T47D (cell line): ENCODE measurements at places on chromosomes 6 and 20.

DNA sequence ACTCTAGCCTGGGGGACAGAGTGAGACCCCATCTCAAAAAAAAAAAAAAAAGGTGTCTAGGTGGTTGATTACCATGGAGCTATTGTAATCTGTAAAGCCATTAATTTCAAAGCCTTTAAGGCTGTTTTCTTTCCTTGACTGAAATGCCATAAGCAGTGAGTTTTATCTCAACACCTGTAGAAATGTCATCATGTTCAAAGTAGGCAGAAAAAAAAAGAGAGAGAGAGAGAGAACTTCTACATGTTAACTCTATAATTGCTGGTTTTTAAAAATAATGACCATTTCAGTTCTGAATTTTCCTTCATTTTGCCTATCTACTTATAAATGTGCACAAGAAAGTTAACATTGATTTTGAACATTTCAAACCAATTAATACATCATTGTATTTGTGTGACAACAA is 29.7 kb upstream of the POLR1H start:
- no peak for DNase-seq

DNA sequence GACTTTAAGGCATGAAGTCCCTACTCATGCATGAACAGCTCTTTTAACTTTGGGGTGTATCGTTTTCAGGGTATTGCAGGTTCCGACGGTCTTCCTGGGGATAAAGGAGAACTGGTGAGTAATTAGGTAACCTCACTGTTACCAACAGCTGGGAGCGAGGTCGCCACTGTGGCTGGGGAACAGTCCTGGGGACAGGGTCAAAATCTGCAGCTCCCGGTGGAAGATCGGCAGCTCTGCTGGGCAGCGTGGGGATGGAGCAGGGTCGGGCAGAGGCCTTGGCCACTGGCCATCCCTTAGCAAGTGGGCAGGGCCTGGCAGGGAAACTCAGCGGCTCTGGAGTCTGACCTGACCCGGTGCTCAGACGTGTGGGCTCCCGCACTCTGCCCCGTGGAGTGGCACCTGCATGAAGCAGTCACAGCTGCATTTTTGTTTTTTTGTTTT is 16.1 kb downstream of the COL9A3 start:
- DNase-seq, result no peak

DNA sequence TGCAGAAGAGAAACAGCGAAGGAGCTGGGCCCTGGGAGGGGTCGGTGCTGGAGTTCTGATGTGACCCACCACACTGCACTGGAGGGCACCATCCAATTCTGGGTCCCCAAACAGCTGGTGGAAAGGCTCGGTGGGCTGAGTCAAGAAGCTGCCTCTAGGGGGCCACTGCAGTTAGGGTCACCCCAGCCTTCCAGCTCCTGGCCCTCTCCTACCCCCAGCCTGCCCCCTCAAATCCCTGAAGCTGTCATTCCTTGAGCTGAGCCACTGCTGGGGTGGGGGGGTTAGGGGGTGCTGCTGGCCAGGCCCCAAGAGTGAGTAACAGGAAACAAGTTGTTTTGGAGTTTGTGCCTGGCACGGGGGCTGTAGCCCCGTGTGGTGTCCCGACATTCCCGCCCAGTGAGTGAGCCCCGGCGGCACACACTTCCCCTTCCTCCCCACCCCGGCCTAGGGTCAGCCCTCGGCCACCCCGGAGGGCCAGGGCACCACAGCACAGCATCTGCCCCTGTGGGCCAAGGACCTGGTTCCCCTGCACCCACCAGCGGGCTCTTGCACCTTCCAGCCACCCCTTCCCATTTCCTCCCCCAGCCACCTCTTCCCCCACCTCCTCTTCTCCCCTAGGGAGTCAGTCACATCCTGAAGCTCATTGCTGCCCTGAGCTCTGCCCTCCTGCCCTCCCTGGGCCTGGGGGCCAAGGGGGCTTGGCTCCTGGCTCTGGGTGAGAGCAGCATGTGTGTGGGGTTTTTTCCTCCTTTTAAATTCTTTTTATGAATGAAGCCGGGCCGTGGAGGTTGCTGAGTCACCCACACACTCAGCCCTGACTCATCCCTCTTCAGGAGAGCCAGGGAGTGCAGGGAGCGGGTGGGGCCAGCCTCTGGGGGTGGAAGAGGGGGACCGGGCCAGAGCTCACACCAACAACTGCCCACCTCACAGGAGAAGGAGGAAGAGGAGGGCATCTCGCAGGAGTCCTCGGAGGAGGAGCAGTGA is 4.6 kb downstream of the SMIM29 start:
- DNase-seq, result no peak

DNA sequence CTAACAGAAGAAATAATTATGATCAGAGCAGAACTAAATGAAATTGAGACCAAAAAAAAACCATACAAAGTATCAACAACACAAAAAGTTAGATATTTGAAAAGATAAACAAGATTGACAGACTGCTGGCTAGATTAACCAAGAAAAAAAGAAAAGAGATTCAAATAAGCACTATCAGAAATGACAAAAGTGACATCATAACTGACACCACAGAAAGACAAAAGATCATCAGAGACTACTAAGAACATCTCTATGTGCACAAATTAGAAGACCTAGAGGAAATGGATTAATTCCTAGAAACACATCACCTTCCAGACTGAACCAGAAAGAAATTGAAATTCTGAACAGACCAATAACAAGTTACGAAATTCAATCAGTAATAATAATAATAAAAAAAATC is 17.9 kb downstream of the DTNBP1 start:
- DNase-seq, result no peak

- DNase-seq, result no peak
Observed at GRCh38 chr6:132456700-132457143, 55.4 kb upstream of the MOXD1 start.

- DNase-seq, result no peak
Observed at GRCh38 chr6:93177918-93178317, 241.4 kb downstream of the EPHA7 start.

DNA sequence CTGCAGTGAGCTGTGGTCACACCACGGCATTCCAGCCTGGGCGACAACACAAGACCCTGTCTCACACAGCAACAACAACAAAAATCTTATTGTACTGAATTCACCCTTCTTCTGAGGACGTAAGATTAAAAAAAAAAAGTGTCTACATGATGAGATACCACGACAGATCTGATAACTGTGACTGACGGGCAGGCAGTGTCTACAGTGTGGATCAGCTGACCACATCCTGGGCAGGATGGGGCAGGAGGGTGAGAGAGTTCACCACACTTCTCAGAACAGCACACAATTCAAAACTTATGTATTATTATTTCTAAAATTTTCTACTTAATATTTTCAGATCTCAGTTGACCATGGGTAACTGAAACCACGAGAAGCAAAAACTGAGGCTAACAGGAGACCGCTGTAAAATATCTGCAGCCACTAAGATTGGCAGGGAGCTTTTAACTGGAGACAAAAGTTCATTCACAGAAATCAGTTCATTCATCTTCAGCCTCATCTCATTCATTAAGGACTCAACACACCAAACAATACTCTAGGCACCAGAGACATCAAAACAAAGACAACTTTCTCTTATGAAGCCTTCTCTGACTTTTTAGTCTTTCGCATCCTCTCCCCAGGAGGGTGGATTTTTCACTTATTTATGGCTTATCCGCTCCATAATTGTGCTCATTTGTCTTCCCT is 15.7 kb upstream of the NHSL1 start:
- DNase-seq, result no peak

- no peak for DNase-seq
Observed at GRCh38 chr6:43465948-43466347, 10.6 kb upstream of the DLK2 start.

GRCh38 chr6:53159558-53159957 is 10.9 kb upstream of the GCM1 start:
- no peak for DNase-seq

- DNase-seq, result no peak
Observed at GRCh38 chr6:6397842-6398241, 77.4 kb upstream of the F13A1 start.

DNA sequence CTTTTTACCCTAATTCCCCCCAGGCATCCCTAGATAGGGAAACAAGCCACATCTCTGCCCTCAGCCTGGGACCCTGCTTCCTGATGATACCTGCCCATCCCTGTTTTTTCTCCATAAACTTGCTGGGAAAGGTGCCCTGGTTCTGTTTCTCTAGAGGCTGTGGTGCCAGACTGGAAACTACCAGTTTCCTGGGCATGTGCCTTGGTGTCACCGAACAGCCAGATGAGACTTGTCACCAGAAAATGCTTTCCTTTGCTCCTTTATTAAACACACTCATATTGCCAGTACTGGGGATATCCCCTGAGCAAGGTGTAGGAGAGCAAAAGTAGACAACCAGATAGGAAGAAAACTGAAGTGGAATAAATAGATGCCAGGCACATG is 16.8 kb downstream of the SRSF3 start:
- no peak for DNase-seq

- no peak for DNase-seq
Observed at GRCh38 chr6:149915970-149916865, 6.7 kb downstream of the RAET1G start.

DNA sequence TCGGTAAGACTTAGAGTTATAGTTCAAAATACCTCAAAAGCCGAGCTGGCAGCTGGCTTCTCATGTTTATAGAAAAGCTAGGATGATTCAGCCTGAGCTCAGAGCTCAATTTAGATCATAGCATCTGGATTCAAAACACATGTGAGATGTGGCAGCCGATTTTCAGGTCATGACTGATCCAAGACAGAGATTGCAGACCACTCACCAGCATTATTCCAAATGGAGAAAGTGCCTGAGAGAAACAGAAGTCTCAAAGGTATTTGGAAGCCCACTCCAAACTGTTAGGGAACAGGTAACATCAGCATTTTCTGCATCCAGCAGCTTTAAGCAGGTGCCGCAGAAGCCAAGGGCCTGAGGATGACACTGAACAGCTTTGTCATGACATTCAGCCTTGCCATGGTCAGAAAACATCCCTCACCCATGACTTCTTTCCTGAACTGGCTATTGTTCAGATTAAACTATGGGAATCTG is 102.2 kb downstream of the BACH2 start:
- DNase-seq, result no peak

DNA sequence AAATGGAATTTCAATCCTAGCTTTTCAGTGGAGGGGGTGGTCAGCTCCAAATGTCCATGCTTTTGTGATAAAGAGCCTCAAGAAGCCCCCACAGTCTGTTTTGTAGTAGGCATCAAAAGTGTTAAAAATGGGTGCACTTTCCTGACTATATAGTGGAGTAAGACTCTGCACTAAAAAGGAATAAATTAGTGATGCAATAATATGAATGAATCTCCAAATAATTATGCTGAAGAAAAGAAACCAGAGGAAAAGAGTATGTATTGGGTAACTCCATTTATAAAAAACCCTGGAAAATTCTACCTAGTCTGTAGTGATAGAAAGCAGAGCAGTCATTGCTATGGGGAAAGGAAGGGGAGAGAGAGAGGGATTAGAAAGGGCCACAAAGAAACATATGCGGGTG is 310.4 kb upstream of the SUPT3H start:
- DNase-seq, result no peak

GRCh38 chr20:46998477-46999240 is 104.0 kb downstream of the EYA2 start:
- DNase-seq, result no peak
